ENCODE measurements at places on chromosomes 13 and 19. TPM values are rescaled to one million over a fixed set of nuclear protein-coding genes. Genes with fewer than 3 reads are reported as not detected.

DNA sequence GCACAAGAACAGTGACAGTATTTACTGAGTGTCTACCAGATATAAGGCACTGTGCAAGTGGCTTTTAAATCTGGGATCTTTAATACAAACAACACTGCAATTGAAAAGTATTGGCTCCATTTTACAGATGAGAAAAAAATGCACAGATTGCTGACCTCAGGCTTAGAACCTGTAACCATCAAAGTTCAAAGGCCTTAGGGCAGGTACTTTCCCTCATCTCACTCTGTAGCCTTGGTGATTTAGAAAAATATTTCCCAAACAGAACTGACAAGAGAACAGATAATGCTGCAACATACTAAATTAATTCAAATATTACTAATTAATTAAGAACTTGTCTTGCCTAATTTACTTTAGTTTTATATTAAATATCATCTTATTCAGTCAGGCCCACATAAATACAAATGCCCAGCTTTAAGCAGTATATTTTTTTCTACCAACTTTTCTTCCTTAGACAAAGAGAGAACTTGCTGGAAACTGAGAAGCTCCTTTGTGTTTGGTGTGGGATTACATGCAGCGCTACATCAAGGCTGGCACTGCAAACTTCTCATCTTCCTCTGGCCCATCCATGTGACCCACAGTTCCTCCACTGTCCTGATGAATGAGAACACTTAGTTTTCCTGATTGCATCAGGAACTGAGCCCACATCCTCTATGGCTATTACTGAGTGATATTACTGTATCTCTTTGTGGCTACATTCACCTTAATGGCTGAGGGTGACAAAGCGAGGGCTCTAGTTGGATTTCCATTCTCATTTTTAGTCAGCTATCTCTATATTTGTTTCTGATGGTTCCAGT lies 302.1 kb downstream of the ENOX1 start:
- H3K27ac ChIP-seq = no peak overlapping the region
- no peak for DNase-seq
- no peaks in the 10 kb centered on the region for H3K36me3 ChIP-seq
- no peaks in the 10 kb centered on the region for H3K27me3 ChIP-seq

The LGI4 gene
- total RNA-seq = 7.9 TPM

The TMEM205 gene
- total RNA-seq = 144 TPM

- no peaks in the 10 kb centered on the region for H3K36me3 ChIP-seq
- H3K27ac ChIP-seq = no peak overlapping the region
- no peak for DNase-seq
- H3K27me3 ChIP-seq = no peaks in the 10 kb centered on the region
- H3K4me1 ChIP-seq = no peaks in the 10 kb centered on the region
These were observed 76.8 kb upstream of the ZNF835 start for GRCh38 chr19:56748378-56748777.

GRCh38 chr19:12720851-12721655 lies 2.7 kb downstream of the TNPO2 start:
- no peak for DNase-seq
- no peaks in the 10 kb centered on the region for H3K27me3 ChIP-seq
- peaks cover 39% of the 10 kb centered on the region for H3K4me1 ChIP-seq
- peak overlapping the region; percentile 94 for H3K4me3 ChIP-seq

DNA sequence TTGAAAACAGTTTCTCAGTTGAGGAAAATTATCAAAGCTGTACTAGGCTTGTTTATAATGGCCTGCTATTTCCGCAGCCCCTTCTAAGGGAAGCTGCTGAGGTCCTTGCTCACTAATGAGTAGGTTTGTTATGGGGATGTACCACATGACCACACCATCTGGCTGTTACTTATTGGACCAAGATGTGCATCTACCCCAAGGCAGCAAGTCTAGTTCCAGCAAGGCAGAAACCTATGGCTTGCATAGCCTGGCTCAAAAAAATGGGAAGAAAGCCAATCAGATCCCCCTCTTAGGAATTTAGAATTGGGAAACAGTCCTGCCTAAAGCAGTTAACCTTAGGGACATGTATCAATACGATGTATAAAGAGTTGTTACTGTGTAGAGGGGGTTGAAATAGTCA lies 186.5 kb upstream of the SPRY2 start:
- H3K4me1 ChIP-seq = no peaks in the 10 kb centered on the region
- no peak for DNase-seq
- H3K27me3 ChIP-seq = no peaks in the 10 kb centered on the region
- no peak overlapping the region for H3K4me3 ChIP-seq
- no peak overlapping the region for H3K27ac ChIP-seq

The C19orf81 gene
- total RNA-seq = not detected

DNA sequence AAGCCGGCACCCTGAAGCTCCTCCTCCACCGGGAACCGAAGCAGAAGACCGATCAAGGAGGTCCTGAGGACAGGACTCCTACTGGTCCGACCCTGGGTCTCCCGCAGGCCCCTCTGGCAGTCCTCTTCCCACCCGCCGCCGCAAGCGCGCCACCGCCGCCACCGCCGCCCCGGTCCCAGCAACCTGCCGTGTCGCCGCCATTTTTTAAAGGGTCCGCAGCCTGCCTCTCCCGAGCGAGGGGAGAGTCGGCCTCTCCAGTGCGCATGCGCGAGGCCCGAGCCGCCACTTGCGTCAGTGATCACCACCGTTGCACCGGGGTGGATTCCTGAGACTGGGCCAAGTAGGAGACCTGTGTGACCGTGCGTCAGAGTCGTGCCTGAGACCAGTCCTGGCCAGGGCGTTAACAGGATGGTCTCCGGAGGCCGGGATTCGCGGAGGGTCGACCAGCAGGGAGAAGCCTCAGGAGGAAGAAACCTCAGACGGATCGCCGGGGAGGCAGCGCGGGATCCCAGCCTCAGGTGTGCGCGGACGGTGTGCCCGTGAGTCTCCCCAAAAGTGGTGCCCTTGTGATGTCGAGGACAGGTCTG lies 51.6 kb downstream of the ZNF146 start:
- H3K4me1 ChIP-seq = no peaks in the 10 kb centered on the region
- no peaks in the 10 kb centered on the region for H3K27me3 ChIP-seq
- H3K36me3 ChIP-seq = no peaks in the 10 kb centered on the region
- H3K27ac ChIP-seq = no peak overlapping the region

- no peak for DNase-seq
- no peak overlapping the region for H3K27ac ChIP-seq
- H3K4me3 ChIP-seq = no peak overlapping the region
- no peaks in the 10 kb centered on the region for H3K27me3 ChIP-seq
These were observed 88.0 kb downstream of the ATP11A start for GRCh38 chr13:112777637-112778406.
